ENCODE measurements at places on chromosomes 7 and 10. TPM values are rescaled to one million over a fixed set of nuclear protein-coding genes. Genes with fewer than 3 reads are reported as not detected.

Gene GNAI1
- total RNA-seq = 11.2 TPM

Gene NUDT13
- total RNA-seq = 1.3 TPM

Gene CLRN3
- total RNA-seq = not detected

Gene NRP1
- total RNA-seq = 118 TPM

Gene FOXP2
- 1.2 TPM for total RNA-seq

Gene MUC3A
- total RNA-seq = not detected

Gene STEAP1
- 5.6 TPM for total RNA-seq

Gene SLC26A4
- total RNA-seq = 0.23 TPM

Gene LRRD1
- 0.15 TPM for total RNA-seq

Gene FBH1
- 38.3 TPM for total RNA-seq

Measured in A375 (cell line).